DND-41 (cell line): ENCODE measurements at places on chromosomes 3 and 15.

- DNase-seq = no peak
- H3K27ac ChIP-seq = no peak overlapping the region
- H3K4me3 ChIP-seq = no peak overlapping the region
- H3K36me3 ChIP-seq = no peaks in the 10 kb centered on the region
- peaks cover 27% of the 10 kb centered on the region for H3K4me1 ChIP-seq
These were observed 25.0 kb downstream of the CGGBP1 start for GRCh38 chr3:88033808-88034207.

- H3K27ac ChIP-seq = no peak overlapping the region
- no peak overlapping the region for H3K4me3 ChIP-seq
- no peaks in the 10 kb centered on the region for H3K4me1 ChIP-seq
- peaks cover 4% of the 10 kb centered on the region for H3K27me3 ChIP-seq
- no peaks in the 10 kb centered on the region for H3K36me3 ChIP-seq
- DNase-seq = no peak
These were observed 224.5 kb downstream of the MEIS2 start for GRCh38 chr15:36875740-36876334.

DNA sequence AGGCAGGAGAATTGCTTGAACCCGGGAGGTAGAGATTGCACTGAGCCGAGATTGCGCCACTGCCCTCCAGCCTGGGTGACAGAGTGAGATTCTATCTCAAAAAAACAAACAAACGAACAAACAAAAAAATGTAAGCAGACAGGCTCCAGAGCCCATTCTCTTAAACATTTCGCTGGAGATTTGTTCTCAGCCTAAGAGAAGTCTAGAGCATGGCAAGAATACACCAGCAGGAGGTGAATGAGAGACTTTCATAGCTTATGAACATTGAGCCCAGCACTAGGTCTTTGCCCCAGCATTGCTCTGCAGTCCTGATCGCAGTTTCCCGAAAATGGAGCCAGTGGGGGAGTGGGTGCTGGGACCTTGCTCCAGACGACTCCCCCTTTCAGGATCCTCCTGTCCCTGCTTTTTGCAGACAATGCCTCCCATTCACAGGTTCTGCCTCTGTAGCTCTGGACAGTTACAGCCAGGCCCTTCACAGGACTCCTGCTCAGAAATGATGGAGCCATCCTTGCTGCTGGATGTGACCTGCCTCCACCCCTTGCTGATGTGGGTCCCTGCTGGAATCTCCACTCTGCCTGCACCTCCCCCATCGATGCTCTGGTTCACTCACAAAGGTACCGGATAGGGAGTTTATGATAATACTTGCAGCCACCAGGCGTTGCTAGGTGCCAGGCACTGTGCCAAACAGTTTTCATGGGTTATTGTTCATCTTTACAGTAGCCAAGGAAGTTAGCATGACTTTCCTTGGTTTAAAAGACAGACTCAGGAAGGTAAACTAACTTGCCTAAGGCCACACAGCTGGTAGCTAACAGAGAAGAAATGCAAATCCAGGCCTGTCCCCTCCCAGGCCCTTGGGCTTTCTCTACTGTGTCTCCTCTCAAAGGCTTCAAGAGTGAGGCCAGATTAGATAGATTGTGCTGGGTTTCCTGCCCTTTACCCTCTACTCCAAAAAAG lies 329.7 kb upstream of the TLE3 start:
- H3K27me3 ChIP-seq = no peaks in the 10 kb centered on the region
- no peaks in the 10 kb centered on the region; the same call in 1 of the 2 replicates for H3K36me3 ChIP-seq
- no peak for DNase-seq
- no peak overlapping the region for H3K4me3 ChIP-seq
- peak overlapping the region; percentile 14; the same call in 1 of the 2 replicates for H3K27ac ChIP-seq

- DNase-seq = no peak
- H3K4me3 ChIP-seq = no peak overlapping the region
- no peaks in the 10 kb centered on the region for H3K4me1 ChIP-seq
- no peaks in the 10 kb centered on the region for H3K27me3 ChIP-seq
These were observed 36.9 kb upstream of the FILIP1L start for GRCh38 chr3:100151024-100151707.
